ENCODE measurements at places on chromosomes 7 and 10. TPM values are rescaled to one million over a fixed set of nuclear protein-coding genes. Genes with fewer than 3 reads are reported as not detected.
A peak's percentile ranks its signal among the peaks of the same experiment; 100 is the strongest.

DNA sequence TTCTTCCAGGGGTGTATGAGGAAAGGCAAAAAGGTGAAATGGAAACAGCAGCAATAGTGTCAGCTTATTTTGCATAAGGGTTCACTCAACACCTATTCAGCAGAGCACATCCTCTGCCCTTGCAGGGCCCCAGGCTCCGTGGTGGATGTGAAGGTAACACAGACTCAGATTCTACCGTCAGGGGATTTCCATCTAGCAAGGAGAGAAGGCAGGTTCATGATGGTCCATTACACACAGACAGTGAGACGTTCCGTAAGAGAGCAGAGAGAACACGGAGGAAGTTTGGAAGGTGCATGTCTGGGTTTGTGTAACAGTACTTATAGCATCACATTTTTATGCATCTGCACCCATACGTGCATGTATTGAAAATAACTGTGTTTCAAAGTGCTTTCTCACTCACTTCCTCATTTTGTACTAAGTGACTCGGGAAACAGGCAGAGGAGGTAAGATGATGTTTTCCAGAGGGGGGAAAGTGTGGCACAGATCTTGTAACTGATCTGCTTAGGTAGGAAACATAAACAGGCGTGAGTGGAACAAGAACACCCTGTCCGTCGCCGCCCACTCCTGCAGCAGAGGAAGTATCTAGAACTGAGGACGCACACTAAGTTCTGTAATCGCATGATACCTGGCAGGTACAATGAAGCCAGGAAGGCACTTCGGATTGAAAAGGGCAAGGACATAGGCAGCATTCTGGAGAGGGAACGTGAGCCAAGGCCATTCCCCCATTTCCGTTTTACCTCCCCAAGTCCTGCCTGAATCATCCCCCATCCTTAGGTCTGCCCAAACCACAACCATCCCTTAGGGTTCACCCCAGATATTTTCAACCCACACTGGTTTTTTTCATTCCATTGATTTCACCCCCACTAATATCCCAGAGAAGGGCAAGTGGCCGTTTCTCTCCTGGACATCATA lies 1.0 kb upstream of the ENO4 start:
- DNase-seq: no peak

DNA sequence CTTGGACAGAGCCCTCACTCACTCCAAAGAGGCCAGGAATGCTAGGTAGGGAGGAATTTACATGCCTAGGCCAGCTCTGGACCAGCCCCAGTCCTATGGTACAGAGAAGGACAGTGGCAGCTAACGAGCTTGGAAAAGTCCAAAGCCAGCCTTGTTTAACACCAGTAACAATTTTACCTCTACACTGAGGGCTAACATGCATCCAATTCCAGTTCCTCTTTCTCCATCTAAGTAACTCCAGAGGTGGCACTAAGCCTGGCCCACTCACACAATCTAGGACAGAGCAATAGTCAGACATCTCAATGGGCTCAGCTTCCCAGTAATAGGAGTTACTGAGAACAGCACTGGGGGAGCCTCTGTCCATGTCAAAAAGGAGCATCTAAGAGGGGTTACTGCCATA lies 5.7 kb upstream of the LCOR start:
- no peak for DNase-seq

DNA sequence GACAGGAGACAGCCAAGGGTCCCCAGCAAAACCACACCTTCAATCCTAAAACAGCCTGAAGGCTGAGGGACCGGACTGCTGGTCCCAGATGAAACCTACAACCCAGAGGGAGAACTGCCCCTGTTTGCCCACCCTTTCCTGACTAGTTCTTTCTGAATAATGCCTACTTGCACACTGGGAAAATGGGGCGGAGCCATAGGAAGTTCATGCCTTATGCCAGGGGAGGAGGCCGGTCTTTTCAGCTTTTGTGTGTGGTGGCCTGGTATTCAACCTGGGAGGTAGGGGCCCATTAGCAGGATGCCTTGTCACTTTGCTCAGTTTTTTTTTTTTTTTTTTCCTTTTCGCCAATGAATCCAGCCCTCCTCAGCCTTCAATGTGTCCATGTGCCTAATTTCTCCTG lies 20.7 kb downstream of the TOMM7 start:
- DNase-seq: no peak

- DNase-seq: no peak
Observed at GRCh38 chr10:131781076-131781475, 119.7 kb upstream of the PPP2R2D start.

GRCh38 chr10:80924063-80924952 lies 386.6 kb downstream of the SH2D4B start:
- DNase-seq: peak; percentile 11

GRCh38 chr10:63477927-63478326 lies 12.2 kb upstream of the JMJD1C start:
- no peak for DNase-seq

DNA sequence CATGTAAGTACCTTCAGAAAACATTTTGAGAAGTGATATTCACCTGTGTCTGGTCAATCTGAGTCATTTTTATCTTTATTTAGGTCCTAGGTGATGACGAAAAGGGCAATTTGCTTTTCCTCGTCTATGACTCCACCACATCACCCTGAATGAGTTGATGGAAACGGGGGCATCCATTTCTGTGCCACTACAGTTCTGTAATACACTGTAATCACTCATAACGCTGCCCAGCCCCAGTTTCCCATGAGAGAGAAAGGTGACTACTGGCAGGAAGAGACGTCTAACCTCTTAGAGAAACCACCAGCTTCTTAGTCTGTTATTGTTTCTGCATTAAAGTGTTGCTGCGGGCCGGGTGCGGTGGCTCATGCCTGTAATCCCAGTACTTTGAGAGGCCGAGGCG lies 205.3 kb upstream of the MKLN1 start:
- no peak for DNase-seq

GRCh38 chr7:74454021-74454924 lies 567 bp downstream of the GTF2IRD1 start:
- no peak for DNase-seq

DNA sequence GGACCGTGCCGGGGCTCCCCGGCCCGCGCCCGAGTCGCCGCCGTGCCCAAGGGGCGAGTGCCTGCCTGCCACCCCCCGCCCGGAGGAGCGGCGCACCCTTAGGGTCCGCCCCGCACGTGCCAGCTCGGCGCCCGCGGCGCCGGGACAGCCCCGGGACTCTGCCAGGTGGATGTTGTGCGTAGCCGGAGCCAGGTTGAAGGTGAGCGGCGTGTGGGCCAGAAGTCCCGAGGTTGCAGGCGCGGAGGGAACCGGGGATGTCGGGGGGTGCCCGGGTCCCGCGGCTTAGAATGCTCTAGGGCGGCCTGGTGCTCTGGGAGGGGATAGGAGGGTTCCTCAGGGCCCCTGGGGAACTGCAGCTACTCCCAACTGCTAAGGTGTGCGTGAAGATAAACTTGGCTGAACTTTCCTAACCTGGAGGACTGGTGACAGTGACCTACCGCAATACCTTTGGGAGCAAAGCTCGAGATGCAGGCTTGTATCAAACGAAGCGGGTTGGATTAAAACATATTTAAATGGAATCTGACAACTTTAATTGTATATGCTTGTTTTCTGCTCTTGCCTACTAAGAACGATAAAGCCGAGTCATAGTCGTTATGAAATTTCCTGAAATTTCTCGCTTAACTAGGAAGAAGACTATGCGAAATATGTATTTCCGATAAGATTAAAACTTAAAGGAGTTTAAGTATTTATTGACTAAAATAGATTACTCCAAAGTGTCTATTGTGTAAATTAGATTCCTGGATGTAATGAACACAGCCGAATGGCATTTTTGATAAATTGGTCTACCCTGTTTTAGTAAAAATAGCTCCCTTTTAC lies at the start of gene CUX1:
Gene CUX1 (plus strand): TSS at position 156 of the 816 bp plus-strand sequence. CDS start 14 bp downstream, at position 170.
- peak; percentile 47 for DNase-seq

DNA sequence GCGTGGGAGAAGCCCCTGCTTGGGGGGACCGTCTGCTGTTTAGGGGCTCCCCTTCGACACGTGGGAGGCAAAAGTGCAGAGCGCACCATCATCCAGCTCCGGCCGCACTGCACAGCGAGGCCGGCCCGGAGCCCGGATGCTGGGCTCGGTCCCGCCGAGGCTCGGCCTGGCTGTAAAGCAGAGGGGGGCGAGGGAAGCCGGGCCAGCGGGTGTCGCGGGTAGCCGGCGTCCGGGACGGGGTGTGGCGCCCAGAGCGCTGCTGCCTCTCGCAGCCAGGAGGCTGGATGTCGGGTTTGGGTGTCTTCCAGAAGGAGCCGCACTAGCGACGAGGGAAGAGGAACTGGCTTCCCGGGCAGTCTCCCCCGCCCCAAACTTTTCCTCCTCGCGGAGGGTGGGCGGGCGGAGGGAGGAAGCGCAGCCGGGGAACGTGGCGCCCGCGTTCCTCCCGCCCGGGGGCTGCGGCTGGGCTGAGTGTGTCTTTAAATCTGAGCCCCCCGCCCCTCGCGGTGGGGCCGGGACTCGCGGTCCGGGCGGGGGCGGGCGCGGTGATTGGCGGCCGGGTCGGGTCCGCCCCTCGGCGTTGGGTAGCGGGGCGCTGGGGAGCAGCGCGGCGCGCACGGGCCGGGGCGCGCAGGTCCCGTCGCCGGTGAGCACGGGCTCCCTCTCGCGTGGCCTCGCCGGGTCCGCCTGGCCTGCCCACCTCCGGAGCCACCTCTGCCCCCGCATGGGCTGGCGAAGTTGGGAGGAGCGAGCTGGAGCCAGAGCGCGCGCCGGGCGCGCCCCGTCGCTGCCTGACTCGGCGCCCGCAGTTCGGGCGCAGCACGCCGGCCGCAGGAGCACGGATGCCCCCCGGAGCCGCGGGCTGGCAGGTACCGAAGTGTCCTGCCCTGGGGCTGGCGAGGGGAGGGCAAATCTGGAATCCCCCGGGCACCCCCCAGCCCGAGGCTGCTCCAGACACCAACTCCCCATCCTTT lies at the start of gene PALD1:
Gene PALD1 (plus strand): TSS at position 577 of the 974 bp plus-strand sequence. CDS start 47,185 bp downstream, outside the sequence.
- DNase-seq: no peak

GRCh38 chr10:124906551-124907001 lies 35.3 kb upstream of the ZRANB1 start:
- peak; percentile 95 for DNase-seq

GRCh38 chr7:84049071-84049836 lies 145.3 kb downstream of the SEMA3A start:
- no peak for DNase-seq

DNA sequence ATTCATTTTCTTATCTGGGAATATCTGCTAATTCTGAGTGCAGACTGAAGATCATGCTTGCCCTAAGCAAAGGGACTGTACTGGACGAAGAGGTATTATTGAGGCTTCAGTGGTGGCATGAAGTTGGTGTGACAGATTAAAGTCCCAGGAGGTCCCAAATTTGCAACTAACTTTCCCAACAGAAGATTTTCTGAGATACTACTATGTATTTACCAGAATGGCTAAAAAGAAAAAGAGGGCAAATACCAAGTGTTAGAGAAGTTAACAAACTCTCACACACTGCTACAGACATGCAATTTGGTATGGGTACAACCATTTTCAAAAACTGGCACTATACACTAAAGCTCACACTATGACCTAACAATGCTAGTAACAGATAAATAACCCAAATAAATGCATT lies 28.3 kb downstream of the IDE start:
- DNase-seq: no peak

- no peak for DNase-seq
Observed at GRCh38 chr7:121837462-121837861, 35.5 kb upstream of the PTPRZ1 start.

DNA sequence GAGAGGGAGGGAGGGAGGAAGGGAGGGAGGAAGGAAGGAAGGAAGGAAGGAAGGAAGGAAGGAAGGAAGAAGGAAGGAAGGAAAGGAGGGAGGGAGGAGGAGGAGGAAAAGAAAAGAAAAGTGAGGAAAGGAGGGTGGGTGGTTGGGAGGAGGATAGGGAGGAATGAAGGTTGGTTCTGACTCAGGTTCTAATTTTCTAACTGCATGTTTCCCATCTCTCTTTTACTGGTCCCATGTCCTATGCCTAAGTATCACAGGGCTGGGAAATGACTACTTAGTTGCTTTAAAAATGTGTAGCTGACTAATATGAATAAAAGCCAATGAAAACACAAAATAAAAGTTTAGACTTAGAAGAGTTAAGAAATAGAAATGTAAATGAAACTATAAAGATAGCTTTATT lies 890.9 kb upstream of the POT1 start:
- DNase-seq: no peak

Gene TMEM236
- total RNA-seq: not detected

Gene WDFY4
- total RNA-seq: not detected

Gene ARHGEF5
- under 0.01 TPM for total RNA-seq

Gene KEL
- not detected for total RNA-seq

Gene GPR85
- total RNA-seq: 5.0 TPM

Gene CLEC5A
- not detected for total RNA-seq

Data from IMR-90 (cell line).